ENCODE measurements at places on chromosomes 7 and 10.

GRCh38 chr7:116261904-116262303 lies 51.6 kb downstream of the TES start:
- no peak for DNase-seq

- peak; percentile 5 for DNase-seq
These were observed 97.1 kb downstream of the TFEC start for GRCh38 chr7:115933471-115933870.

DNA sequence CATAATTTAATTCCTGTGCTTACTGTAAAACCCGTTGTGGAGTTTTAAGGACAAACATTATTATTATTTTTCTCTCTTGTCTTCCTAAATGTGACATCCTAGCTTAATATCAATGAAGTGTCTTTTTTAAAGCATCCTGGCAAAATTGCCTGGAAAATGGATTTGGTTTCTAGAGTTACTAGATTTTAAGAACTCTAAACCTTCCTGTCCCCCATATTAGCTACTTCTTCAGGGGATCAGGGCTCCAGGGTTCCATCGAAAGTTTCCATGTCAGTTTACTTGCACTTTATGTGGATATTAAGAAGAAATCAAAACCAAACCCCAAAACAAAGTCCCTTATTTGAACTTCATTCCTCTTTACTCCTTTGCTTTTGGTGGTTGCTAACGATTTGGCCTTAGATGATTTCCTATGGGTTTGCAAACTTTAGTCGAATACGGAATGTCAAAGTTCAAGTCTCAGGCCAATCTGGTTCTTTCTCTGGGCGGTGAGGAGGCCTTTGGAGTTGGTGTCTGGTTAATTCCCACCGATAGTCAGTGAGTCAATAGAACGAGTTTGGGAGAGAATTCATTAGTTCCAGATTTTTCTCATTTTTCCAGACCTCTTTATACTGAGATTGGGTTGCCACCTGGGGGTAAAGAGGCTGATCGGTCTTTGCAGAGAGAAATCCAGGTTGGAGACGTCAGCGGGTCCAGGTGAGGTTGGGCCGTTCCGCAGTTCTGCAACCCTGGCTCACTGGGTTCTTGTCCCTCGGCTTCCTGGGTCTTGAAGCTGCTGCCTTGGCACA lies 1.1 kb downstream of the CUX1 start:
- no peak for DNase-seq

GRCh38 chr10:50333872-50334271 lies 82.6 kb upstream of the ASAH2 start:
- DNase-seq: no peak

DNA sequence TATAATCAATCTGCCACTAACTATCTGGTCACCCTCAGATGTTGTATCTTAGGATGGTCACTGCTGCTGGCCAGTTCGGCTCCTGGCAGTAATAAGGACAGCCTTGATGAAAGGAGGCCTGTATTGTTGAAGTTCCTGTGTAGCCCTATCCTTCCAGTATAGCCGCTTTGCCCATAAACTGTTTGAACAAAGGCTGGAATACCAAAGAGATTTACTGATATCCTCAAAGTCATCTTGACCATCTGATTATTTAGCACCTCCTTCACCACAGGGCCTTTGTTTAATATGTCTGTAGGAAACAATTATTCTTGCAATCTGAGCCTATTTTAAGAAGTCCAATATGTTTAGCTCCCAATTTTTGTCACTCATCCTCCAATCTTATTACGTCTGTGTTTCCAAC lies 77.7 kb downstream of the HYCC1 start:
- no peak for DNase-seq
